ENCODE measurements at places on chromosomes 4 and X.

DNA sequence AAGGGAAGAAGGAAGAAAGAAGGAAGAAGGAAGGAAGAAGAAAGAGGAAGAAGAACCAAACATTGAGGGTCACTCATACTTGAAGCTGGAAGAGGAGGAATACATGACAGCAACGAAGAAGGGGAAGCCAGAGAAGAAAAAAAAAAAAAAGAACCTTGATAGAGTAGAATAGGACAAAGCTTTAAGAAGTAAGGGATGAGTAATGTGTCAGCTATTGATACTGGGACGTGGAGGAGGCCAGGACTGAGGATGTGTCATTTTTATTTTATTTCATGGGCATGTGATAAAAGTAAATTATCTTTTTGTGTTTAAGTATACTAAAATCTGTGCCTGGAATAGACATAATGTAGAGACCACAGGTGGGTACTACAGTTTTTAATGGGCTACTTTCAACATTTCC, 6.4 kb downstream of the EDA2R start:
- no peak for DNase-seq

- no peak for DNase-seq
Observed at GRCh38 chrX:136115126-136115903, 32.0 kb upstream of the FHL1 start.

DNA sequence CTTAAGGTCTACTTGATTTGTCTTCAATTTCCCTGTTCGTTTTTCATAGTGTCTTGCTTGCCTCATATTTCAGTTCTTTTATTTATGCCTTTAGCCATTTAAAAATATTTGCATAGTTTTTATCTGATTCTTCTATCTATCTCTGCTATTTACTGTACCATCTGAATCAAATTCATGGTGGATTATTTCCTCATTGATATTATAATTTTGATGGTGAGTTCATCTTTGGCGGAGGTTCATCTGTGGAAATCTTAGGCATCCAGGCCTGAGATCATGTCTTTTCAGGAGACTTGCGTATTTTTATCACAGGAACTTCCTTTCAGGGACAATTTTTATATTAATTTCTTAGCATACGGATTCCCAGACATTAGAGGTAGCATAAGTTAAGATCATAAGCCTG, 275.2 kb downstream of the STPG2 start:
- no peak for DNase-seq

DNA sequence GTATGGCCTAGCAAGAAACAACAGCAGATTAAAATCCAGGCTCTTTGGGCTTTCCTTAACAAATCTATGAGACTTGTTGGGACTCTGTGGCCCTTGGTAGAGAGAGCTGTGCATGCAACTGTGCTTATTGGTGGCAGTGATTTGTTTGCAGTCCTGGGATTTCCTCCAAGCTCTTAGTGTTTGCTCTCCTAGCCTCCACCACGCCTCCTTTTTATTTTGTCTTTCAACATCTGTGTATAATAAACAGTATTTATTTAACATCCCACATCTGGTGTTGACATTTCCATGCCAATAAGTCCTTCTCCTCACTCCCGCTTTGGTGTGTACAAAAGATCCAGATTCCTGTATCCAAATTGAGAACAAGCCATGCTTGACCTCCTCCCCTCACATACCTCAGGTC, 3.1 kb downstream of the TNMD start:
- DNase-seq, result no peak

DNA sequence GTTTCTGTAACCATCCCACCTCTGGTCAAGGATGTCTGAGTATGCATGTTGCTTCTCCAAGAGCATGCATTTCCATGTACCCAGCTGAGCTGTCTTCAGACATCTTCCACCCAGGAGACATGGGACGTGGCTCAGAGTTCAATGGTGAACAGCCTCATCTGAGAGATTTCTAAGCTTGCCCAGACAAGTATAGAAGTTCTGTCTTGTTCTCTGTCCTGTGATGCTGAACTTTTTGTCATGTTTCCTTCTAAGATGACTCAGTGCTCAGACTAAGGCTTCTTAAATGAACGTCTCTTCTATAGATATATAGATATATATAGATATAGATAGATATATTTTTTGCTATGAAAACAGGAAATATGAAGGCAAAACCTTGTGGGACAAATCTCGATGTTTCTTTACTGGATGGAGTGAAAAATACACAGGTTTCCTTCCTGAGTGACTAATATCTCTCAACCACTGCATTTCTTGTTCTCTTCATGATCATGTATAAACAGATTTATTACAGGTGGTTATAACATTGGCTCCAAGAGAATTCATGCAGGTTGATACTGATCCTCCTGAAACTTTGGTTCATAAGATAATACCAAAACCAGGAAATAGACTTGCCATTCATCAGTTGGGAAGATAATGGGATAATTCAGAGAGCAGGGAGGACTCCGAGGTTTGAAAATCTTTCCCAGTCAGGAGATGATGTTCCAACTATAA, 168.2 kb downstream of the ZNF518B start:
- DNase-seq, result no peak

- no peak for DNase-seq
Observed at GRCh38 chr4:57360681-57361080, 250.5 kb upstream of the IGFBP7 start.

DNA sequence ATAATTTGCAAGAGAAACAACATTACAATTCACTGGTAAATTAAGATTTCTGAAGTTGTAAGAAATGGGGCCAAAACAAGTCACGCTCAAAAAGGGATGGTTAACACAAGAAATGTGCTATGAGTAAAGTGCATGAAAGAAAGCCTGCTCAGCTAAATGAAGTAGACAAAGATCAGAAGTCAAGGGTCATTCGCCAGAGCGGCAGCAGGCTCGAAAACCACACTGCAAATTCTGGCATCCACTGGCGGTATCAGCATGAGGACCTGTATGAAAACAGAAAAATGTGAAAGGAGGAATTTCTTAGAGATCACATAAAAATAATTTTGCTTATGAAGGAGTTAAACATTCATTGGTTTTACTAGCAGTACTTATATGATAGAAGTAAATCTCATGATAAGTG, 49.6 kb downstream of the FBXL5 start:
- no peak for DNase-seq

DNA sequence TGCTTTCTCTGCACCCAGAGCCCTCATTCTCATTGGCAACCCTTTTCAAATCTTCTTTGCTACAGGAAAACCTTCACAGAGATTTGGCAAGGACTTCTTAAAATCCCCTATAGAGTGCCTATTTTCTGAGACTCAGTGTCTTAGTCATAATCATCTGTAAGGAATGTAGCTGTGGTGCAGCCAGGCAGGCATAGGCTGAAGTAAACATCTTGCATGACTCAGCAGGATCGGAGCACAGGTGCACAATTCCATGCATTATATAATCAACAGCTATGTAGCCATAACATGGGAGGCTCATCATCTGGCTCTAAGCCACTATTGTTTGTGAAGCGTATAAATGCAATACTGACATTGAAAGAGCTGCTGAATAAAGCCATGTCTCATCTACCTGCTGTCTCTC, 368.8 kb downstream of the MAGEE1 start:
- DNase-seq, result no peak

DNA sequence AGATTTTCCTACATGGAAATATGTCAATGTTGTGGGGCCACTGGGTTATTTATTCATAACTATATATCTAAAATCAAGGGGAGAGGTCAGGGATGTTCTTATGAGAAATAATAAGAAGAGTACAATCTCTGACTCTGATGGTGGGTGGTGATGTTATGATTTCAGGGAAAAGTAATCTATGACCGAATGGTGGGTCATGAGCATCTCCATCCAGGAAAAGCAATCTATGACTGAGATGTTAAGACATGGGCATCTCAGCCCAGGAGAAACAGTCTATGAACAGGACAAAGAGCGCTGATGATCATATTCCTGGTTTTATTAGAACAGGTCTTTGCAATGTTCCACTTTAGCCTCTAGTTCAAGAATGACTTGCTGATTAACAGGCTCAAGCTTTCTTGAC, 137.1 kb downstream of the ARSF start:
- no peak for DNase-seq

DNA sequence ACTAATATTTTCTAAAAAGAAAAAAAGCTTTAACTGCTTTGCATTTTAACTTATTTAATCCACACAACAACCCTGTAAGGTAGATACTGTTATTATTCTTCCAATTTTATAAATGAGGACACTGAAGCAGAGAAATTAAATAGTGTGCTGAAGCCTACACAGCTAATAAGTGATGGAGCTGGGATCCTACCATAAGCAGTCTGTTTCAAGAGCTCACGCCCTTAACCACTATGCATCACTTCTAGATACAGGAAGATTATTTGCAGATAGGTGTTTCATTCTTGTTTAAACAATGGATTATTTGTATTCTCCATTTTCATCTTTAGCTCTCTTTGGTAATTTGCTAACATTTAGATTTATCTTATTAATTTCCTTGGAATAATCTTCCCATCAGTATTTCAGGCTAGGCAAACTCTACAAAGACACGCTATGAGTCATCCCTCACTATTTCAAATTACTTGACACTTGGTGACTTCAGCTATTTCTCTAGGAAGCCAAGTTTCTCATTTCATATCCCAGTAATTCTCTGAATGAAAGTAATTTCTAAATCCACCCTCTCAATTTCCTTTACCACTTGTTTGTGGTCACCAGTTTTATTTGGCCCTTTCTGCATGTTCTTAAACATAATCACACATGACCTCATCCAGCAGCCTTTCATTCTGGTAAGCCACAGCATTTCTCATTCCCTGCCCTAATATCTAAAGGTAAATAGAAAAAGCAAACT, 67.3 kb downstream of the ASB9 start:
- no peak for DNase-seq

- peak; percentile 31 for DNase-seq
Observed at GRCh38 chr4:128286474-128287058, 1.0 kb downstream of the PGRMC2 start.

DNA sequence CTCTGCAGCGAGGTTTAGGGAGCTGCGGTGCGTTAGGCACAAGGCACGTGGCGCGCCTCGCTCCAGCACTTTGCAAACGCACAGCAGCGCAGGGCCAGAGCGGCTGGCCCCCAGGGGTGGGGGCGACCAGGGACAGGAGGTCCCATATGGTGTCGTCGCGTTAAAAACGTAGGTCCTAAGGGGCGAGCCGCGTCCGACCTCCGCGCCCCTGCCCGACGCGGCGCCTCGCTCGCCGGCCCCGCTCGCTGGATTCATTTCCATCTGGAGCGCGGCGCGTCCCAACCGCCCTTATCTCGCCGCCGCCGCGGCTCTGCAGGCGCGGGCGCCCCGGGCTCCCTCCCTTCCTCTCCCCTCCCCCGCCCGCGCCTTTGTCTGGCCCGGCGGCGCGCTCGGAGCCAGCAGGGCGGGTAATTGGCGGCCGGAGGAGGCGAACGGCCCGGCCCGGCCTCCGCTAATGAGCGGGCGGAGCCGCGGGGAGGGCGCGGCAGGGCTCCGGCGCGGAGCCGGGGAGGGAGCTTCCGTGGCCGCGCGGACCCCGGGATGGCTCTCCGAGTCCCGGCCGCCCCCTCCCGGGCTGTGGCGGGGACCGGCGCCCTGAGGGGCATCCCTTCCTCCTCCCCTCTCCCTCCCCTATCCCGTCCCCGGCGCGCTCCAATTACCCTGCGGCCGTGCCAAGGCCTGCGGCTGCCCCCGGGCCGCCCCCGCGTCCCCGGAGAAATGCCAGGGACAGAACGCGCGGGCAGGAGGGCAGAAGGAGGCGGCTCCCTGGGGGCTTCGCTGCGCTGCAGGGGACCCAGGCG, 409.0 kb downstream of the BCOR start:
- DNase-seq, result peak; percentile 51

DNA sequence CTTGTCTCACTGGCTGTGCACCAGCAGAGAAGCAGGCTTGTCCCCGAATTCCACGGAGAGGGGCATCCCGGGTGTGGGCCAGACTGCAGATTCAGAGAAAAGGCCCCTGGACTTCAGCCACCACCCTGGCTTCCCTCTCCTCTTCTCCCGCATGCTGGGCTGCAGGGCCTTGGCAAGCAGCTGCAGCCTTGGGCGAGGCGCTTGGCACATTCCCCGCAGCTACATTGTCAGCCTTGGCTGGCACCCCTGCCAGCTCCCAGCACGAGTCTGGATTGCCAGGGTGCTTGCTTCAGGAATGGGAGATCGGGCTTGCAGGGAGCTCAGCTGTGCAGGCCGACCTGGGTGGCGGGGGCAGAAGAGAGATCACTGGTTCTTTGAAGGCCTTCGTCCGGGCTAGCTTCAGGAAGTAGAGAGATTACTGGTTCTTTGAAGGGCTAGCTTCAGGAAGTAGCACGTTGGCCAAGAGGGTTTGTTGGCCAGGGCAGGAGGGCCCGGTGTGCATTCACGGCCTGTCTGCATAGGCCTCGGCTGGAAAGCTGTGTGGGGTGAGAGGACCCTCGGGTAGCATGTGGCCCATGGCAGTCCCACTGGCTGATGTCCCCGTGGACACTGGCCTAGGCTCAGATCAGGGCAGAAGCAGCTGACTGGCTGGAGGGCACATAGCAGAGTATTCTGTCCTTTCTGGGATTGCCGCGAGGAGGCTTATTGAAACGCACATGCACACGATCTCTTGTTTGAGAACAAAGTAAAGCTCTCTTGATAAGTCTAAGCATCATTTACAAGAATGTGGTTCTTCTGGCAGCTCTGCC, 2.7 kb downstream of the ABCD1 start:
- no peak for DNase-seq

DNA sequence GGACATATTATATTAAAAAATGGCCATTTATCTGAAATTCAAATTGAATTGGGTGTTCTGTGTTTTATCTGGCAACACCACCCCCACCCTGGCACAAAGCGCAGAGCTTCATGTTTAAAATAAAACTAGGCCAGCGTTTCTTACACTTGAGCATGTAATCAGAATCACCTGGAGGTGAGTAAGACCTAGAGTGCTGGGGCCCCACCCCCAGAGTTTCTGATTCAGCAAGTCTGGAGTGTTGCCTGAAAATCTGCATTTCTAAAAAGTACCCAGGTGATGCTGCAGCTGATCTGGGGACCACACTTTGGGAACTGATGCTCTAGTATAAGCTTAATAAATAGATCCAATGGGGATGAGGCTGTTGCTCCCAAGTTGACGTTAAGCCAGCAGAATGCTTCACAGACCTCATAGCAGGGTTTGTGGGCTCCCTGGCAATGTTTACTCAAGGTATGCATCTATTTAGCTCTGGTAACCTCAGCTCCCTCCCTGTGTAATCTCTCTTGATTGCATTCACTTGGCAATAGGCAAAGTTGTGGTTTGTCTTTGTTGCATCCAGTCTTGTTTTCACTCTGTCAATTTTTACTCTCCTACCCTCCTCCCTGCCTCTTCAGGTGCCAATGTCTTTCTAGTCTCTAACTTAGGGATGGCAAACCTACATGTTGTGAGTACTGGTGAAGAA, 99.8 kb upstream of the TEX13D start:
- DNase-seq, result peak; percentile 62

DNA sequence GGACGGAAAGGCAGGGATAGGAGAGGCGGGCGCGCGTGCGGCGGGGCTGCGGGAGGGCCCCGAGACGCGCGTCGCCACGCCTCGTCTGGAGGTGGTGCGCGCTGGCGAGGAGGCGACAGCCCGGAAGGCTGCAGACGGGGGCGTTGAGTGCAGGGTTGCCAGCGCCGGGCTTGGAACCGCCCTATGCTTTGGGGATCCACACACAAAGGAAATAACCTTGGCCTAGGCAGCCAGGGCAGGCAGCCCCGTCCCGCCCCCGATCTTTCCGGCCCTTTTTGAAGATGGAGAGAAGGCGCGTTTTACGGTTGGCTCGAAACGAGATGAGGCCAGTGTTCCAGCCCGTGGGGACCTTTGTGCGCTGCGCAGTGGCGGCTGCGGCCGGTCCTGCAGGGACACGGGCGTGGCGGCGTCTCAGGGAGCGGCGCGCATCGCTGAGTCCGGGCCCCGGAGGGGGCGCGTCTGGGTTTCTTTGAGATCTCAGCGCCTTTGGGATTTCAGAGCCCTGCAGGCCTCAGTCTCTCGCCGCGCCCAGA, 50.8 kb upstream of the TRIM2 start:
- DNase-seq, result peak; percentile 87

GRCh38 chr4:38782452-38783108, at the start of gene TLR10:
TSS of gene TLR10 (minus strand) at chr4:38782990. CDS start at chr4:38775590, 7,400 bp downstream.
- DNase-seq, result peak; percentile 41
